ENCODE measurements at places on chromosomes 12 and 14. TPM values are rescaled to one million over a fixed set of nuclear protein-coding genes. Genes with fewer than 3 reads are reported as not detected.
A peak's percentile ranks its signal among the peaks of the same experiment; 100 is the strongest.

- no peak for DNase-seq
Observed at GRCh38 chr12:74489543-74489942, 48.1 kb upstream of the ATXN7L3B start.

DNA sequence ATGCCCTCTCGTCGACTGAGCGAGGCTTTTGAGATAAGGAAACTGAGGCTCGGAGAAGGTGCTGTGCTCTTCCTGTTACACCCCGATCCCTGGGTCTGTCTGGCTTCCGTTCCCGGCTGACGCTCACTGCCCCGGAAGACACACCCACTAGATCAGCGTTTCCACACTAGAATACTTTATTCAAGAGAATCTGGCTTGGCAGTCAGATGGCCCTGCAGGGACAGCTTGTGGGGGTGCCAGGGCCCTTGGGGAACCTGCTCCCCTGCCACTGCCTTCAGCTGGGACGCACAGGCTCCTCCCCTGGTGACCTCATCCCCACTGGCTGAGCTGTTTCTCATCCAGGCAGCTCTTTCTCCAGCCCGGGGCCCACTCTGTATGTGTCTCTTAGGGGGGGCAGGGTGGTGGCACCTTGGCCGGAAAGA is 13.7 kb downstream of the PGF start:
- peak; percentile 14 for DNase-seq

DNA sequence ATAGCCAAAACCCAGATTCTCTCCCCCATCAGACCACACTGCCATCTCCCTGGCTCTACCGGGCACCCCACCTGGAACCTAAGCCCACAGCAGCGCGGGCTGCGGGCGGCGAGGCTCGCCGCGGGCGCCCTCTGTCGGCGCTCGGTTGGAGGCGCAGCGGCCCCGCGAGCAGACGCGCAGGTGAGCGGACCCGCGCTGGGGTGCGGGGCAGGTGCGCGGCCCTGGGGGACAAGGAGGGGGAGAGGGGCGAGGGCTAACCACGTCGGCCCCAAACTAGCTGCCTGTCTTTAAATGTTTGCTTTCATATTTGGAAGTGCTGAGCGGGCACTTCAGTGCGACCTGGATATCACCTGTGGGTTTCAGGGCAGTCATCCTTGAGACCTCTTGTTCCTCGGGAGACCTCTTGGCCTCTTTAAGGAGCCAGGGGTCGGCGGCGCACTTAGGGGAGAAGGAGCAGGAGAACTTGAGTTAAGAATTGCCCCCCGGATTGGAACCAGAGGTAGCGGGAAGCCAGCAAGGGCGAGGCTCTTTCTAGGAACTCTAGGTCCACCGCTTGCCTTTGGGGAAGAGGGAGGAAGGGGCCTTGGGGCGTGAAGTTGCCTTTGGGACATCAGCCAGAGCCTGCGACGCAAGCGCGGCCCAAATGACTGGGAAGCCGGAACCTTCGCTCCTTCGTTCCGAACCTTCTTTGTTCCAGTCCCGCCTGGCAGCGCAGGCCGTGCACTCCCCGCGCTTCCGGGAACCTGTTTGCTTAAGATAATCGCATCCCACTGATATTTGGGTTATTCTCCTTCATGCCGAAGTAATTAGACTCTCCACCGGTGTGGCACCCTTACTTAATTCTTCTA is 78.7 kb downstream of the NEDD1 start:
- DNase-seq: no peak

DNA sequence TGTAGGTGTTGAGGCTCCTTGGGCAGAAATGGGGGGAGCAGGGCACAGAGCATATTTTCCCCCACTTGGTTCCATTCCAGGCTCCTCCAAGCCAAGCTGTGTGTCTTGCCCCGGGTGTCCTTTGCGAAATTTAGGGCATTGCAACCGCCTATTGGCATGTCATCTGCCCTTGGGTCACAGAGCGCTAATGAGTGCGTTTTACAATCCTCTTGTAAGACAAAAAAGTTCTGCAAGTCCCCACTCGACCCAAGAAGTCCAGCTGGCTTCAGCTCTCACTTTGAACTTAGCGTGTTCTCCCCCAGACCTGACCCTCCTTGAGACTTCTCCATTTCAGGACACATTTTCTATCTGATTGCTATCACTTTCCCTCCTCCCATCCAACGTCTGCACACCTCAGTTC is 6.1 kb upstream of the LRTM2 start:
- no peak for DNase-seq

- no peak for DNase-seq
Observed at GRCh38 chr14:96863327-96863985, 66.3 kb downstream of the VRK1 start.

DNA sequence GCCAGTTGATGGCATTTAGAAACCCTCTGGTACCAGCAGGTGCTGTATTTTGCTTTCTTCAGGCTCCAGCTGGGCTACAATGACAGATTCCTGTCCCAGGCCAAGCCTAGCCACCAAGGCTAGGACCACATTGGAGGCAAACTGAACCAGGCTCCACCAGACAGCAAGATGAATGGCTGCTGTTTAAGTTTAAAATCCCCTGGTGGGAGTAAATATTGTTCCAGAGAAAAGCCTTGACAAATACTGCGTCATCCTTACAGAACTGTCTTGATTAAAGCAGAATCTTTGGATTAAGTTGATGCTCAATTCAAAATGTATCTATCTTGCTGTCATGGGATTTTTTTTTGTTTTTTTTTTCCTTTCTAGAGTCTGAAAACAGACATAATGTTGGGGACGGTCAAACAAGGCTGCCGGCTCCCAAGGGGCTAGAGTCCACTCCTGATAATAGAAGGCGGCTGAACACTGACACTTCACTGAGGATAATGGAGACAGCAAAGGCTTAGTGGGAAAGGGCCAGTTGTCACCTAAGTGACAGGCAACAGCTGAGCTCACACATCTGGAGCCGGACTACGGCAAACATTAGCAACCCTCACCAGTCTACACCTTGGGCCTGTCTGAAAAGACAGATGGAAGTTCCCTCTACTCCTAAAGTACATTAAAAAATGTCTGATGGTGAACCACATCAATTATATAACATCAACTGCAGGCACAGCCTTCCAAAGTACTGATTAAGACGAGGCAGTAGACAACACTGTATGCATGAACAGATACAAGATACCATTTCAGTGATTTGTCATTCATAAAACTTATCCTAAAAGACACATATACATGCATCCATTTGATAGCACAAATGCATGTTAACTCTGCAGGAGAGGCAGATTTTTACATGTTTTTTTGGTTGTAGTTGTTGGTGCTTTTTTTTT is 1.7 kb downstream of the PRICKLE1 start:
- DNase-seq: no peak

Gene GPR68
- 2.0 TPM for total RNA-seq

DNA sequence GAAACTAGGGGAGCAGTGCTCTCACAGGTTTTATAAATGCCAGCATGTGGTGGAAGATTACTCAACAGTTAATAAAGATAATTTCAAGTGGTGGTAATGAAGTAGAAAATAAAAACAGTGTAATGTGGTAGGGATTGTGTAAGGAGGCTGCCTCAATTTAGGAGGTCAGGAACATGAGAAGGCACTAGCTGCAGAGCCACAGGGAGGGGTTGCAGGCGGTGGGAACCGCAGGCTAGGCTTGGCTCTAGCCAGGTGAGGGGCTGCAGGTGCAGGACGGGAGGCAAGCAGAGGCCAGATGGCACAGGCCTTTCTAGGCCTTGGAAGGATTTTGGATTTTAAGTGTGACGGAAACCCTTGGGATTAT is 768 bp downstream of the METTL25 start:
- peak; percentile 49 for DNase-seq

DNA sequence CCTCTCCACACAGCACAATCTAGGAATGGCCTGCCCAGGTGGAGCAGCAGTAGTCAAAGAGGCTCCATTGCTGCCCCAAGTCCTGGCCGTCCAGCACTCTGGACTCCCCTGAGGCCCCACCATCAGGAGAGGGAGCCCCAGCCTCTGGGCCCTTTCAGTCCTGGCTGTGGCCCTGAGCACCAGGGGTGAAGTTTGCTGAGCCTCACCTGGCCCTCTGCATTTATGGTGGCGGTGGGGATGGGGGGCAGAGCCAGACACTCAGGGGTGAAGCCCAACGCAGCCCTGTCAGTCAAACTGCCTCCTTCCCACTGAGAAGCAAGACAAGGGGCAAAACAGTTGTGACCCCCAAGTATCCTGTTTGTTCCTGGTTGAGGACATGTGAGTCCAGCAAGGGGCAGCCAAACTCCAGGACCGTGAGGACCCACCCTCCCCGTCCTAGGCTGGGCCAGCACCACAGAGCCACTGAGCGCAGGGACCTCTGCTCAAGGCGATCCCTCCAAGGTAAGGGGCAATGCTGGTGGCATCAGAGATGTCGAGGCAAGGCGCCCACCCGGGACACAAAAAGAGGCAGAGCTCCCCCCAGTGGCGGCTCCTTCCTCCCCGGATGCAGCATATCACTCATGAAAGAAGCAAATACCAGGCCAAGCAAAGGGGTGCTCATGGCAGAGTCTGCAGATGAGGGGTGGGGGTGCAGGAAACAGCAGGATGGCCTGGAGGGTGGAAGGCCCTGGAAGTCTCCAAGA is 4.8 kb upstream of the AMN start:
- no peak for DNase-seq

DNA sequence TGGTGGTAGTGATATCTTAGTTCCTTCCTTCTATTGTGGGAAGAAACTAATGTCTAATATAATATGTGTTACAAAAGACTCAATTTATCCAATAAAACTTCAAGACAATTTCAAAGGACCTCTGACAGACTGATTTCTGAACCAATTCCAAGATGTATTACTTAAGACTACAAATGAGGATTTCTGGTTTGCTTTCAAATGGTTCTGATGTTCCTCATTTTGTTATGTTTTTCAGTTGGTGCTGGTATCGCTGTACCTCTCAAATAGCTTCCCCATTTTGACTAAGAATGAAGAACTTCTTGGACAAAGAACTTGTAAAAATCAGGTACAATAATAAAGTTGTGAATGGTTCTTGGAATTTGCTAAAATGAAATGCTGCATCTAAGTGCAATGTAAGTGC is 19.4 kb upstream of the MBIP start:
- DNase-seq: no peak

Gene CLEC6A
- total RNA-seq: not detected

Gene ARMH4
- total RNA-seq: 13.8 TPM

Gene PARP2
- 17.0 TPM for total RNA-seq
